ENCODE measurements at places on chromosomes 4 and X. TPM values are rescaled to one million over a fixed set of nuclear protein-coding genes. Genes with fewer than 3 reads are reported as not detected.

DNA sequence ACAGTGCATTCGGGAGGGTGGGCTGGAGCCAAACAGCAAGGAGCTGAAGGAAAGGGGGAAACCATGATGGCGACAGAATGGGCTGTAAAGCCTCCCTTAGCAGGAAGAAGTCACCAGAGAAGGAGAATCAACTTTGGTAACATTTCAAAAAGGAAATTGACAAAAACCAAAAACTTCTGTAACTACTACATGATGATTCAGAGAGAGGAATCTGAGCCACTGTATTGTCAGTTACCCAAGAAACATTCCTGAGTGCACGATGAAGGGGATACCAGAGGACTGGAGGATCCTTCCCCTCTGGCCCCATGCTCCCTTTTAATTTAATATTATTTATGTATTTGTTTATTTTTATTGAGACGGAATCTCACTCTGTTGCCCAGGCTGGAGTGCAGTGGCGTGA is 26.3 kb downstream of the PDHA1 start:
- no peak for DNase-seq

- DNase-seq = no peak
Measured at GRCh38 chr4:34566091-34566490, 1678.2 kb downstream of the ARAP2 start.

DNA sequence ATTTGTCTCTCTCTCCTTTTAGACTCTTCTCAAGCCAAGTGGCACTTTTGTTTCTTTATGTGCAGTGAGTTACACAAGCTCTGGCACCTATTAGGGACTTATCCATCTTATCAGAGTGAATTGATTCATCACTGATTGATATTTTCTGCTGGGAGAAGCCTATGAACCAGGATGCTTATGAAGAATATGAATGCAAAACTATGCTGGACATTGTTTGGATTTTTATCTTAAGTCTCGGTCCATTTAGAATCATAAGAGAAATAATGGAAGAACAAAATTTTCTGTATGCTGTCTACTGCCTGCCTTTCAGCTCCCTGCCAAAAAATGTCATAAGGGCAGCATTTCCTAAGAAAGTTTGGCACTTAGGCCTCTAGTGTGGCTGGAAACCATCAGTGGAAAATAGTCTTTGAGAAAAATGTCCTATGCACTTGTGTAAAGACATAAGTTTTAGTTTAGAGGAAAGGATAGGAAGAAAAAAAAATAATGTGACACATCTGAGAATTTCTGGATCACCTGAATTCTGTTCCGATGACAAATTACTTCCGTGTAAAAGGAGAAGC is 365.7 kb upstream of the MAD2L1 start:
- no peak for DNase-seq

DNA sequence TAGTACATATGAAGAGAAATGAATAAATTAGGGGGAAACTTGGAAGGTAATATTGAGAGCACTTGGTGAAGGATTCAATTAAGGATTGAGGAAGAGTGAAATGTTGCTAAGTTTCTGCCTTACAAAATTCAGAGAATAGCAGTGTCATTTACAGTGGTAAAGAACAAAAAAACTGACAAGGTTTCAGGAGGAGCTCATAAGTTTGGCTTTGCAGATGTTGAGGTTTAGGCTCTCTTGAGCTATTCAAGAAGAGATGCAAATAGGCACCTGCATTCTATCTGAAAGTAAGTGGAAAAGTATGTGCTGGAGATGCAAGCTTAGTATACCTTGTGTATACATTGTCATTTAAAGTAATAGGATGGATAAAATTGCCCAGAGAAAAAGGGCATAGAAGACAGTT is 22.3 kb upstream of the EMCN start:
- DNase-seq = no peak

DNA sequence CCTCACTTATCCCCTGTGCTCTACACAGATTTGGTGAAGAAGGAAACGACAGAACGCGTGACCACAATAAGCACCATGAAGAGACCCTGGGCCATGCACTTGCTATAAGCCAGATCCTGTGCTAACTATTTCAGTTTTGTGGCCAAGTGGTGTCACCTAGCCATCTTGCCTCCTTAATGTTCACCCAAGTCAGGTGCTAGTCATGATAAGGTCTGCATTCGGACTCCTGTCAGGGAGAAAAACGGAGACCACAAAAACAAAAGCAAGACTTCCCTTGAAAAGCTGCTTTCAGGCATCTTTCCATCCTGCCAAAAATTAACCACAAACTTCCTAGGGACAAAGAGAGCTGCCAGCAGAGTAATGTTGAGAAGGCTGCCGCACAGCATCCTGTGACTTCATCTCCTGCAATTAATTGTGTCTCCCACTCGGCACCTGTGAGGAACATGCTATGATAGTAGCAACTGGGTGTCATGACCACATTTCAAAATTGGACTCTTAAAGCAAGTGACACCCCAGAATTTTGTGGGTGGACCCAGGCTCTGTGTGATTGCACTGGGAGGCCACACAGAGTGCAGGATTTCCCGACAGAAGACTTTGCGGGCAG is 8.8 kb upstream of the IDS start:
- DNase-seq = no peak

DNA sequence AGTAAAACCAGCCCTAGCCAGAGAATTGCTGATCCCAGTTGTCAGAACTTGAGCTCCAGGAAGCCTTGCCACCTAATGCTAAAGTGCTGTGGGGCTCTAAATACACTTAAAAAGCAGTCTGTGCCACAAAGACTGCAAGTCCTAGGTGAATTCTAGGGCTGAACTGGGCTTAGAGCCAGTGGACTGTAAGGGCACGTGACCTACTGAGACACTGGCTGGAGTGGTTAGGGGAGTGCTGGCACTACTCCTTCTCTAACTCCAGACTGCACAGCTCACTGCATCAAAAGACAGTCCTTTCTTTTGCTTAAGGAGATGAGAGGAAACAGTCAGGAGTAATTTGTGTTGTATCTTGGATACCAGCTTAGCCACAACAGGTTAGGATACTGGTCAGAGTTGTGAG is 1240.2 kb downstream of the FAM133A start:
- no peak for DNase-seq

GRCh38 chr4:161714931-161715330 is 448.9 kb downstream of the FSTL5 start:
- DNase-seq = no peak

DNA sequence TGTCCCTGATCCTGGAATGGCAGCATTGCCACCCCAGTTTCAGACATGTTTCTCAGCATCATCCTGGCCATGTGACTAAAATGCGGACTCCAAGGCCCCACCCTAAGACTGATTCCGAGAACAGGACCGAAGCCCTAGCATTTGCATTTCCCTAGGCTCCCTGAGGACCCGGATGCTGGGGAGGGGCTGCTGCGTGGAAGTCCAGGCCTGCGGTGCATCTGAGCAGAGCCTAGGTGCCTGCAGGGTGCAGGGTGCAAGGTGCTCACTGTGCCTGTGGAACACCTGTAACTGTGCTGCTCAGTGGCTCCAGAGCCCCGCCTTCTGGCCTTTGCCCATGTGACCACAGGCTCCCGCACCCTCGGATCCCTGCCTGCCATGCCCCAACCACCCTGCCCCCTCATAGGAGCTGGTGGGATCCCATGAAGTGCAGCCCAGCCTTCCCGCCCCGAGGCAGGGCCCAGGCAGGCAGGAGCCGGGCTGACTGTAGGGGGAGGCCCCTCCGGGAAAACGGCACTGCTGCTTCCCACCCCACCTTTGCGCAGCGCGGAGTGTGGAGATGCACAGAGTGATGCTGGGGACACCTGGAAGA is 14.9 kb downstream of the PNMA6F start:
- DNase-seq = no peak

DNA sequence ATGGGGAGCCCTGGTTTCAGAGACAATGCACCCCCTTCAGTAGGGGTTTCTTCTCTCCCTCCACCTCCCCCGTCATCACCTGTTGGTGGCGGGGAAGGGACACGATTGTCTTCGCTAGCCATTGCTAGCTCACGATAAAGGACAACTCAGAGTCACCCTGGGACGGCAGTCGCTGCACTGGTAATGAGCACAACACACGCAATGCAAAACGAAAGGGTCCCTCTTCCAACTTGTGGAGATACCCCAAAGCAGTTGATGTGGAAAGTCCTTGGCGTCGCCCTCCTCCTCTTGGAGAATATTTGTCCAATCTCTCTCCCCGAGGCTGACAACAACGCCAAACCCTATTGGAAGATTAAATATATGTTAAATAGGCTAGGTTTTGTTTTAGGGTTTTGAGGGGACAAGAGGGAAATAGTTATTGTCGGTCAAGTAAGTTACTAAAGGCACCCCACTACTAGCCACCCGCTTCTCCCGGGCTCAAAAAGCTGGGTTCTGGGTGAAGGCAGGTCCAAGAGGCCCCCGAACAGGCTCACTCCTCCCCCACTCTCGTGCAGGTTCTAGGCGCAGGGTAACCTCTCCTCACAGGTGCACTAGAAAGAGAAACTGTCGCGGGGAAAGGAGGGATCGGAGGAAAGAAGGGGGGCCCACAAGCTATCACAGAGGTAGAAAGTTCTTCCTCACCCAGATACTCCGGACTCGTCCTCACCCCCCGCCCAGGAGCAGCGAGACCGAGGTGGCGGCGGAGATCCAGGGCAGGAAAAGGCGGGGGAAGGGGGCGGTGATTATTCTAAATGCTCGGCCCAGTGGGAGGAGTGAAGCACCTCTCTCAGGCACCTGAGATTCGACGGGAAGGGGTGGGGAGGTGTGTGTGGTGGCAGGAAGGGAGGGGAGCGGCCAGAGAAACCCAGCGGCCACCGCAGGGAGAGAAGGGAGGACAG is at the start of gene LRBA:
Gene LRBA (minus strand): TSS at position 764 of the 938 bp plus-strand sequence. CDS start 642 bp downstream, at position 122.
- peak; percentile 81 for DNase-seq

DNA sequence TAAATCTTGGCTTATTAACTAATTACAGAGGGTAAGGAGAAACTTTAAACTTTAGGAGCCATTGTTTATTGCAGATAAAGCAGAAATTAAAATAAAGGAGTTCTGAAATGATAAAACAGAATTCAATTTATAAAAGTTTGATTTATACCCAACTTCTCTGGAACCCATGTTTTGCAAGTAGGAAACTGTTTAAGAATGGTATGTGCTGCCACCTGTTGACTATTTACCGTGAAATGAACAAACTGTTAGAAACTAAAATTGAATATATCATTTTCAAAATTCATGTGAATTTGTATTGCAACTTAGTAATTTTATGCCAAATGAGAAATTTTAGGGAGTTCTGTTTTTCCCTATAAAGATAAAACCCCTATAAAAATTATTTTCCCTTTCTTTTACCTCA is 11.0 kb upstream of the TBC1D8B start:
- DNase-seq = no peak

GRCh38 chr4:75643651-75644050 is 13.3 kb upstream of the CDKL2 start:
- DNase-seq = no peak

- no peak for DNase-seq
Measured at GRCh38 chr4:146029939-146030710, 91.5 kb upstream of the ZNF827 start.

DNA sequence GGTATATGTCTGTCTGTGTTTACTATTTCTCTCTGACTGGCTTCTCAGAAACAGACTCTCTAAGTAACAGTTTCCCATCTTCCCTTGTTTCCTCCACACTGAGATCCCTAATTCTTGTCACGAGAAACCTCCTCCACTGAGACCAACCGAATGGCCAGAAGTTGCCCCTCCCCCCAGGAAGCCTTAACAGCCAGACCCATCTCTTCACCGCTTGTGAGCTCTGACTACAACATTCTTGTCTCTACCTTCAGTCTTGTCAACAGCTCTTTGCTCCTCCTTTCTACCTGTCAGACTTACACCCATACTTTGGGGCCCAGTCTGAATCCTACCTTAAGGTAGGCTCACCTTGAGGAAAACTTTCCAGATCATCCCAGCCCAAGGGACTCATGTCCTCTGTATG is 90.8 kb downstream of the NHSL2 start:
- DNase-seq = no peak

- no peak for DNase-seq
Measured at GRCh38 chrX:23548164-23548563, 119.1 kb upstream of the PRDX4 start.

- DNase-seq = no peak
Measured at GRCh38 chr4:108709234-108709633, 53.6 kb downstream of the ETNPPL start.

DNA sequence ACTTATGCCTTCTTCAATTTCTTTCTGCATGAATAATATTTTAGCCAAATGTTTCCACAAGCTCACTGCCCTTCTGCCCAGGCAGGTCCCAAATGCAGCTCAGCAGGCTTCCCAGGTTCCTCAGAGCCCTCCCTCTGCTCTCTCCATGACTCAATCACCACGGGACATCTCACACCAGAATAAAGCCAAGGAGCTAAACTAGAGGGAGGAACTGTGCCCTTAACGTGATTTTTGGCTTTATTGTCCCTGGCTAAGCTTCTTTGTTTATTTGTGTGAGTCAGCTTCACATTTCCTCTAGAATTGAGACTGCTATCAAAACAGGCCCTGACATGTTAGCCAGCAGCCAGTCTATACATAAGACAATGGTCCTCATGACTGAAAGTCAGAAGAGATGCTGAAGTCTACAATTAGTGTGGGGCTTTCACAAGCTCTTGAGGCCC is 186.4 kb upstream of the GALNT7 start:
- peak; percentile 69 for DNase-seq

DNA sequence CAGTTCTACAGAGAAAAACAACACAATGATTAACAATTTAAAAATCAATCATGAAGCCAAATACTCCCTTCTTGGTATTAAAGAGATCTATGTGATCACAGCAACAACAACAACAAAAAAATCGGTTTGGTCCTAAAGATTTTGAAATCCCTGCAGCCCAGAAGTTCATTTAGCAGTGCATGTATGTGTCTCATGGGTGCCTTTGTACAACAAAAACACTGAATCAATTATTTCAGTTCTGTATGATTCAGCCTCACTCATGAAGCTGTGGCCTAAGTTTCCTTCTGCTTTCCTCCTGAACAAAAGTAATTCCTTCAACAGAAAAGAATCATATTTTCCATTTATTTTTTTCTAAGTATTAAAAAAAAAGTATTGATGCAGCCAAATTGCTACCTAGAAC is 393.4 kb upstream of the NDST3 start:
- no peak for DNase-seq

DNA sequence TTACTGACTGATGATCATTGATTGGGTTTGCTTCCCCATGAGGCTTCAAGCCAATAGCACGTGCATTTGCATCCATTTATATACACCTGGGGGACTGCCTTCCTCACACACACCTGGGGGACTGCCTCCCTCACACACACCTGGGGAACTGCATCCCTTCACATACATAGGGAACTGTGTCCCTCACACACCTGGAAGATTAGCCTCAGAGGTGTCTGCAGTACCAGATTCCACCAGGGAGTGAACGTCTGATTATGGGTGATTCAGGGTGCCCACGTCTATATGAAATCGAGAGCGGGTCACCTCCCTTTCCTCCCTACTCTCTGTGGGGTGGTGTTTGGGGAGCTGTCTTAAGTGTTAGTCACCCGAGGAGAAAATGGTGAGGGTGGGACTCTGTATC is 16.9 kb downstream of the CD99 start:
- no peak for DNase-seq

- no peak for DNase-seq
Measured at GRCh38 chr4:183755596-183755995, 96.5 kb downstream of the TRAPPC11 start.

Gene S100P
- total RNA-seq = 4.1 TPM

Gene FRAS1
- total RNA-seq = 33.5 TPM

Gene ETDA
- total RNA-seq = not detected

Gene WDFY3
- 39.9 TPM for total RNA-seq

All from HCT116 (cell line).